ENCODE measurements at places on chromosomes 5 and 9.

- DNase-seq: no peak
Observed at GRCh38 chr9:108565651-108566378, 290.0 kb downstream of the ACTL7B start.

DNA sequence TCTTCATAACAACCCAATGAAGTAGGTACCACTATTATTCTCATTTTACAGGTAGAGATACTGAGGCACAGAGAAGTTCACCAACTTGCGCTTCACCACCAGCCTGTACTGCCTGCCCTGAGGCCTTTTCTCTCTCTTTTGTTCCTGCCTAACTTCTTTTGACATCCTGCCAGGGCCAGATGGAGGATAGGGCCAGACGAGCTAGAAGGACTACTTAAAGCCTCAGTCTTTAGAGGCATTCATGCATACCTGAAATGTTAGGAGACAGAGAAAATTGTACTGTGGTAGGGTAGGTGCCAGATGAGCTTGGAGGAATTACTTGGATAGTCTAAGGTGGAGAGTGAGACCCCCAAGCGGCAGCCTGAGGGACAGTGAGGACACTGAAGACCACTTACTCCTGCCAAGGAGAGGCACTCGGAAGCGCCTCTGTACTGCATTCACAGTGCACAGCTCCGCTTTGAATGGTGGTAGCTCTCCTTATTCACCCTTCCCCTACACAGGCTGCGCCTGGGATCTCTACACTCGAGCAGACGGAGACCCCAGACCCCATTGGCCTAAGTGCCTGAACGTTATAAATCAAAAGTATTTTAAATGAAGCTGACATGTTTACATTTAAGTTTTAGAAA, 6.2 kb upstream of the ORM1 start:
- no peak for DNase-seq

DNA sequence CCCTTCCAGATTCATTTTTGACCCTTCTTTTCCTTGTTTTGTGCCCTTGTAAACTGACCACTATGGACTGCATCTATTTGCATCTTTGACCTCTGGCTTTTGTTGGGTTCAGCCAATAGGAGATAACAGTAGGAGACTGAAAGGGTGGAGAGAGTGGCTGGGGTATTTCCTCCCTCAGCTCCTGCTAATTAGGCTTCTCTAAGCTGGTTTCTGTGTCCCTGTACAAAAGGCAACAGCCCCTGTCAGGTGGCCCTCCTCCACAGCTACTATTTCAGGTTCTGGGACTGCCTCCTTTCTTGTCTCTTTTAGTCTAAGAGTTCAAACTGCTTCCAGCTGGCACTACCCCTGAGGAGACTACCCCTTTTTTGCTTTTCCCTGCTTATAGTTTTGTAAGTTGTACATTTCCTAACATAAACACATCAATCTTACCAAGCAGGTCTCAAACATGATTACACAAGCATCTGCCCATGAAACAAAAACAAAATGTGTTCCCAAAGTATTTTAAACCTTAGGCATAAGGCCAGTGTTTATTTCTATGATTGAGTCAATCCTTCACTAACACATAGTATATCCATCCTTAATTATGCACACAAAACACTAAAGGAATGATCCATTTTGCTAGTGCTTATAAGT, 262.0 kb upstream of the TRPM3 start:
- DNase-seq: no peak

- no peak for DNase-seq
Observed at GRCh38 chr5:55672477-55672911, 39.6 kb downstream of the SLC38A9 start.

DNA sequence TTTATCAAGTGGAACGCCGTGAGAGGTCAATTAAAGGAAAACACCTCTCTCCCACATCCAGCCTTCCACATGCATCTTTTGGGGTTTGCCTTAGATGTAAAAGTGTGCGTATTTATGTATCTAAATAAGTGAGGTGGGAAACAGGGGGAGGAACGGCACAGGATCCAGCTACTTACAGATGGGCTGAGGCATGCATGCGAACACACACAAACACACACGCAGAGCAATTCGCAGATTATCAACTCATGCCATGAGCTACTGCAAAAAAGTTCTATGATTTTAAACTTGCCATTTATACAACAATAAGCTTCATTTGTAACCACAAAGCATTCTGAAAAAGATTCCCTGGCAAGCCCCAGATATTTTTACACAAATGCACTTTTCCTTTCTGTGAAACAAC, 242.1 kb downstream of the BNC2 start:
- DNase-seq: no peak

- DNase-seq: no peak
Observed at GRCh38 chr5:101084353-101084752, 181.3 kb upstream of the ST8SIA4 start.

All from stimulated activated CD4-positive, alpha-beta T cell treated with anti-CD3 and anti-CD28 coated beads, Interleukin-4, amount 100 ng/mL, for 1 hour (primary cell).